ENCODE measurements at places on chromosomes 1 and 21.

DNA sequence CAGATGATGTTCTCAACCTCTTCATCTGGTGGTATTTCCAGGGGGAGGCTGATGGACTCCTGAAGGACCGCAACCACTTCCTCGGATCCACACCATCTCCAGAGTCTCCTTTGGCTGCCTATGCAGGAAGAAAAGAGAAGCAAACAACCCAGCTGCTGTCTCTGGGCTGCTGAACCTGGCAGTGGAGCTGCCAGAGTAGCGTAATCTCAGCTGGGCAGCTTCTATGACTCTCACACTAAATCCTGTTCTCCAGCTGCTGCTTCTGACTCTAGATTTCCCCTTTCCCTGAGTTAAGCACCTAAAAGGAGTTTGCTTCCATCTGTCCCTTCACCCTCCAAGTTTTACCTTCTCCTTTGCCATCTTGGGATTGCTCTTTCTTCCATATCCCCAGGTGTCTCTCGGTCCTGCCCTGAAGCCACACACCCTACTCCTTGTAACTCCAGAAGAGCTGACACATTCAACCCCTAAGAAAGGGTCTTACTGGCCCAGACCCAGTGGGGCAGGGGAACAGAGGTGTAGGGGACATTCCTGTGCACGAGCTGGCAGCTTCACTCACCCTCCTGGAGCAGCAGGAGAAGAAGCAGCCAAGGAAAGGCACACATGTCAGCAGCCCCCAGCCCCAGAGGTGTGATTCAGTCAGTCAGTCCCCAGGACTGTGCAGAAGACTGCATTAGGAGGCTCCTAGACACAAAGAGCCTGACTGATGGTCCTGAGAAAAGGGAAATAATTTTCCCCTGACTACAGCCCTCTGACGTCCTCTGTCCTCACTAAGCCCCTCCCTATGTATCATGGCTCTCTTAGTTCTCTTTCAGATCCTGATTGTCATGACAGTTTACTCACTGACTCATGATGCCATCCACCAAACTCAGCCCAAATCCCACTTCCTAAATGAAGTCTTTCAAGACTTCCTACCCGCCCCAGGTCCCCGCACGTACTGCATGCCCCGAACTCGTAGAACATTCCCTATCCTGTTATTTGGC, at the start of gene SLAMF9:
SLAMF9 (minus strand) TSS at position 702 of the 980 bp plus-strand sequence; CDS start at position 602, 100 bp downstream.
- no peak for DNase-seq

- DNase-seq = no peak
These were observed at the start of gene CR1 for GRCh38 chr1:207495801-207496792. Gene CR1 (plus strand): TSS chr1:207496157. CDS start chr1:207496268, 111 bp downstream.

- DNase-seq = no peak
These were observed 582.2 kb upstream of the ADGRL4 start for GRCh38 chr1:79588719-79589118.

- DNase-seq = no peak
These were observed 18.3 kb downstream of the EDN2 start for GRCh38 chr1:41466146-41466545.

DNA sequence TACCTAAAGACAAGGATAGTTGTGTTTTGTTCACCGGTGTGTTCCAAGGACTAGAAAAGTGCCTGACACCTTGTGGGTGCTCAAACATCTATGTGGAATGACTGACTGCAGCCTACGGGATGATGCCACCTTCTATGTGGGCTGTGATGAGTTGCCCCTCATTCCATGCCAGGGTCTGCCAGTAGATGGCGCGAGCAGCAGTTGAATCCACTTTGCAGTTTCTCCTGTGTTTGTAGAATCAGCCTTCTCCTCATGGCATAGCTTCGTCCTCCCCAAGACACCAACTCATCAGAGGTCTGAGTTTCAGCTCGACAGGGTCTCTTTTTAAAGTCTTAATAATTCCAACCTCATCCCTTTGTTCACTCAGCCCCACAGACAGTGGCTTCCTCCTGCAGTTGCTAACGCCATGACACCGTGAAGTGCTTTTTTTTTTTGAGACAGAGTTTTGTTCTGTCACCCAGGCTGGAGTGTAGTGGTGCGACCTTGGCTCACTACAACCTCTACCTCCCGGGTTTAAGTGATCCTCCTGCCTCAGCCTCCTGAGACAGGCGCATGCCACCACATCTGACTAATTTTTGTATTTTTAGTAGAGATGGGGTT, 133.7 kb downstream of the CAPN8 start:
- peak; percentile 42 for DNase-seq

- DNase-seq = peak; percentile 84
These were observed 12.5 kb upstream of the ATF3 start for GRCh38 chr1:212595787-212596714.

DNA sequence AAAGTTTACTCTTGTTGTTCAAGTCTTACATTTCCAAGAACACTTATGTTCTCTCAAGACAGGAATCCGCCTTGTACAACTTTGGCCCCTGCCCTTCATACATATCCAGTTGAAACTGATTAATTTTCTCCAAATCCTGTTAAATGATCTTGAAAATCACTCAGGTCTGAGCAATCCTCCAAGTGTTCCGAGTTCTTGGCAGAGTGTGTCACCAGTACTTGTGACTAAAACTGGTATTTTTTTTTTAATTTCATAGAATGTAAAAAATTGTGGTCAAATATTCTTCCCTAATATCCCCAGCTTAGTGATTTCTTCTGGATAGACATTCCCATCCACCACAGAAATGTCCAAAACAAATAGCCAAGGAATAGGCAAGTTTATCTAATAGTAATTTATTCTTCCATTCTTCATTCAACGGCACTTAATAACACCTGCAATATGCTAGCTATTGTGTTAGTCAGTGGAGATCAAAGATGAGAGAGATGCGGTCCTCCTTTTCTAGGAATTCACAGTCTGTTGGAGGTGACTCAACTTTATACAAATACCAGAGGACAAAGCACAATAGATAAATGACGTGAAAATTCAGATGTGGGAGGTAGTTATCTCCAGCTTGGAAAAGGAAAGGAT, 71.4 kb downstream of the DIRAS3 start:
- no peak for DNase-seq

DNA sequence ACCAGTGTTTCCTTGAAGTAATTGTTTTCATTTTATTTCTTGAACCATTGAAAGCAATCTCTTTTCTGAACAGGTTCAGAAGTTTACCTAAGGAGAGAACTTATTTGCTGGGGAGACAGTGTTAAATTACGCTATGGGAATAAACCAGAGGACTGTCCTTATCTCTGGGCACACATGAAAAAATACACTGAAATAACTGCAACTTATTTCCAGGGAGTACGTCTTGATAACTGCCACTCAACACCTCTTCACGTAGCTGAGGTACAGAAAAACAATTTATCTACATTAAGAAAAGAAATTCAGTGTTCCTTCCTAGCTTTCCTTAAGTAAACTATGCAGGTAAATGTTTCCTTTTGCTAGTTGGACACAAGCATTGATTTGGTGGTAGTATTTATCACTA, 27.4 kb downstream of the AGL start:
- no peak for DNase-seq

DNA sequence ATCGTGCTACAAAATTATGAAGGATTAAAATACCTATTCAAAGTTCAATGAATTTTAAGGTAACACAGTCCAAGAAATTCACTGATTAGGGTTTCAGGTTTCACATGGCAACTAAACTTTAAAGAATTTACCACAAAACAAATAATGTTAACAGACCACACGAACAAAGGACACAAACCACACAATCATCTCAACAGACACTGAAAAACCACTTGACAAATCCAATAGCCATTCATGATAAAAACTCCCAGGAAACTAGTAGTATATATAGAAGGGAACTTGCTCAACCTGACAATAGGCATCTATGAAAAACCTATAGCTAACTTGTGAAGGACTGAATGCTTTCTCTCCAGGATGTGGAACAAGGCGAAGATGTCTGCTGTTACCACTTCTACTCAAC, 21.1 kb upstream of the SH2D5 start:
- no peak for DNase-seq

- no peak for DNase-seq
These were observed 84.6 kb upstream of the BMP8A start for GRCh38 chr1:39406533-39407450.

DNA sequence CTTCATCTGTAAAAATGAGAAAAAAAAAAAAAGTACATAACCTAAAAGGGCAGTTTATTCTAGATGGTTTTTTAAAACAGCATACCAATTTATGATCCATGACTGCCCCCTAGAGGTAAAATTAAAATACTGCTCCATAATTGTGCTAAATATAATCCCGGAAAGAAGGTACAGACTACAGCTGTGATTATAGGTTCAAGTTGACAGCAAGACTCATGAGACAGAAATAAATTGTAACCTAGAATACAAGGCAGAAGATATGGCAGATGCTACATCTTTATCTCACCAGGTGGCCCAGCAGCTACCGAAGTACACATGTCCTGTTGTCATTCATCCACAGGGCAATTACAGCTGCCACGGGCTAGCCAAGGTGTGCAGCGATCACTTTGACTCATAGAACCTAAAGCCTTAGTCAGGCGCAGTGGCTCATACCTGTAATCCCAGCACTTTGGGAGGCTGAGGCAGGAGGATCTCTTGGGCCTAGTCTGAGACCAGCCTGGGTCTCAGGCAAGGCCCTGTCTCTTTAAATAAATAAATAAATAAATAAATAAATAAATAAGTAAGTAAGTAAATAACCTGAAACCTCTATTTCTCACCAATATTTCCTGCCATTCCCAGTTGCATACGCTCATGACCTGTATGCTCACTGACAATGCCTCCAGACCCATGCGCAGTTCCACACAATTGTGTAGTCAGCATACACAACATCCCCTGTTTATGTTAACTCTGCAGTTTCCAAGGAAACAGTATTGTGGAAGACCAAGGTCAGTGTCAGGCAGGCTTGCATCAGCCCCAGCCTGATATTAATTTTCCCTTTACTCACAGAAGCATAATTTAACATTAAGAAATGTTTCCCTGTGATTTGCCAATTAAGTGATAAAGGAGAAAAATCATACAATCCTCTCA, 18.3 kb upstream of the PPIE start:
- DNase-seq = peak; percentile 73

GRCh38 chr1:205359771-205360565, 3.2 kb upstream of the KLHDC8A start:
- no peak for DNase-seq
